Regular cardiac myocyte (primary cell): ENCODE measurements at places on chromosomes 2 and 18. TPM values are rescaled to one million over a fixed set of nuclear protein-coding genes. Genes with fewer than 3 reads are reported as not detected.

The B3GNT7 gene
- total RNA-seq: under 0.01 and 0.56 TPM in 2 replicates

The TMEM150A gene
- 7.5 and 8.5 TPM in 2 replicates for total RNA-seq

The IL1A gene
- total RNA-seq: 8.2 and 15.5 TPM in 2 replicates

The HYCC2 gene
- total RNA-seq: 9.8 and 11.6 TPM in 2 replicates

The SEMA4C gene
- total RNA-seq: 15.8 and 24.7 TPM in 2 replicates

The AGAP1 gene
- 13.0 and 14.1 TPM in 2 replicates for total RNA-seq

The BOLL gene
- total RNA-seq: not detected in 2 replicates

The TMEM247 gene
- total RNA-seq: not detected in 2 replicates

The DNAH7 gene
- 0.19 and 0.56 TPM in 2 replicates for total RNA-seq

The AMER3 gene
- total RNA-seq: not detected in 2 replicates

The SULT1C4 gene
- total RNA-seq: 0.56 and 0.58 TPM in 2 replicates

The MRPS5 gene
- 47.1 and 56.2 TPM in 2 replicates for total RNA-seq

The HOXD3 gene
- total RNA-seq: 0.28 TPM in 1 of 2 replicates, not detected in the other

The CYP27C1 gene
- not detected in 2 replicates for total RNA-seq

The GATA6 gene
- total RNA-seq: 16.5 and 35.0 TPM in 2 replicates

The LYPD6 gene
- under 0.01 and 0.77 TPM in 2 replicates for total RNA-seq

The TLK1 gene
- 12.8 and 17.8 TPM in 2 replicates for total RNA-seq

The SIX3 gene
- not detected in 2 replicates for total RNA-seq

The RGPD5 gene
- total RNA-seq: 14.8 and 31.3 TPM in 2 replicates

The NDUFS1 gene
- 133 and 161 TPM in 2 replicates for total RNA-seq

The NYAP2 gene
- total RNA-seq: not detected in 2 replicates

The PRKAG3 gene
- total RNA-seq: under 0.01 TPM in 1 of 2 replicates, not detected in the other

The NOTO gene
- not detected in 2 replicates for total RNA-seq

The SNORC gene
- 0.19 and 0.56 TPM in 2 replicates for total RNA-seq

The G6PC2 gene
- total RNA-seq: not detected in 2 replicates

The EIF5B gene
- total RNA-seq: 22.4 and 25.7 TPM in 2 replicates

The ALLC gene
- total RNA-seq: under 0.01 TPM in 1 of 2 replicates, not detected in the other

The NEB gene
- under 0.01 and 0.28 TPM in 2 replicates for total RNA-seq

The LIMS3 gene
- total RNA-seq: 1.1 and 1.5 TPM in 2 replicates

The TMEM169 gene
- 0.19 and 0.28 TPM in 2 replicates for total RNA-seq

The CCBE1 gene
- total RNA-seq: 21.4 and 39.3 TPM in 2 replicates

The SOWAHC gene
- total RNA-seq: 13.8 and 24.3 TPM in 2 replicates

The SP5 gene
- not detected in 2 replicates for total RNA-seq

The RIT2 gene
- total RNA-seq: not detected in 2 replicates

The MAP2 gene
- 5.1 and 5.2 TPM in 2 replicates for total RNA-seq

The TPO gene
- total RNA-seq: not detected in 2 replicates

The NAB1 gene
- 60.2 and 130 TPM in 2 replicates for total RNA-seq

The SERPINB4 gene
- not detected in 2 replicates for total RNA-seq

The CGREF1 gene
- total RNA-seq: 5.0 and 14.9 TPM in 2 replicates

The SERPINE2 gene
- total RNA-seq: 176 and 542 TPM in 2 replicates

The C2orf42 gene
- 28.8 and 28.9 TPM in 2 replicates for total RNA-seq
